ENCODE measurements at places on chromosomes 5 and 9. TPM values are rescaled to one million over a fixed set of nuclear protein-coding genes. Genes with fewer than 3 reads are reported as not detected.
A peak's percentile ranks its signal among the peaks of the same experiment; 100 is the strongest.

GRCh38 chr5:175680463-175680862 is 22.6 kb downstream of the HRH2 start:
- DNase-seq = no peak

GRCh38 chr9:129649726-129650679 is 8.1 kb upstream of the ASB6 start:
- no peak for DNase-seq

DNA sequence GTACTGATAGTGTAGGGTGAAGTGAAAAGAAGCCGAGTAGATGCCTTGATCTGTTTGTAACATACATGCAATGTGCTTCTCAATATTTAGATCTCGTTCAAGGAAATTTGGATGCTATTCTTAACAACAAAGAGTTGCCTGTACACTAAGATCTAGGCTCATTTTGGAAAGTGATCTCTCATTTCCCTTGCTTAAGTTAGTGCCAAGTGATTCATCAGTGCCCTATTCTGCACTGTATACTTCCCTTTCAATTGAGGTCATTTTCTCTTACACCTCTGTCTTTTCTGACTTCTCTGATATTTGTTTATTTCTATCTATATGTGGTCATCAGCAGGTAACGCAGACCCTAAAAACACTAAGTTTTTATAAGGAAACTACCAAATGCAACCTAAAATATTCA is 528.6 kb upstream of the PTPRD start:
- DNase-seq = no peak

DNA sequence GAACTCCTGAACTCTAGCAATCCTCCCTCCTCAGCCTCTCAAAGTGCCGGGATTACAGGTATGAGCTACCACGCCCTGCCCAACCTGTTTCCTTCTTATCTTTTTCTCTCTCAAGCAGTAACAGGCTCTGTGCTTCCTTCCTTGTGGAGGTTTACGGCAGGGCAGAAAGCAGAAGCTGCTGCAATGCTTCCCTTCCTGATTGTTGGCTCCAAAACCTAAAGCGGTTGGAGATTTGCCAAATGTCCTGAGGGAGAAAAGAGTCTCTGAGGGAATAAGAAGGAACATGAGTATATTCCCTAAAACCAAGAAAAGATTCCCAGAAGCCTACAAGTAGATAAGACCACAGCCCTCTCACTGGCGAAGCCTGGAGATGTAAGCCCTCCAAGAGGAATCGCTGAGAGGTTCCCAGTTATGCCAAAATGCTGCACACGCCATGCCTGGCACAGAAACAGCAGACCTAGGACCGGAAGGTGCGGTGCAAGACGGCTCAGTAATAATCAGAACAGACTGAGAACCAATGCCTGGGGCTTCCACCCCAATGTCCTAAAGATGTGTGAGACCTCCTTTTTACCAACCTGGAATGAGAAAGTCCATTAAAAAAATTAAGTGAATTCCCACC is 73.2 kb downstream of the APTX start:
- no peak for DNase-seq

- DNase-seq = peak; percentile 71
Measured at GRCh38 chr5:44691802-44692201, 116.9 kb upstream of the MRPS30 start.

The GRM6 gene
- total RNA-seq = not detected

- no peak for DNase-seq
Measured at GRCh38 chr9:121273064-121273775, 5.3 kb downstream of the GSN start.

The GALT gene
- total RNA-seq = 28.2 TPM

The TNFSF15 gene
- not detected for total RNA-seq

The ST8SIA4 gene
- not detected for total RNA-seq

- no peak for DNase-seq
Measured at GRCh38 chr5:180117000-180117725, 45.6 kb upstream of the RNF130 start.

- DNase-seq = no peak
Measured at GRCh38 chr9:120676767-120677402, 37.4 kb downstream of the MEGF9 start.

DNA sequence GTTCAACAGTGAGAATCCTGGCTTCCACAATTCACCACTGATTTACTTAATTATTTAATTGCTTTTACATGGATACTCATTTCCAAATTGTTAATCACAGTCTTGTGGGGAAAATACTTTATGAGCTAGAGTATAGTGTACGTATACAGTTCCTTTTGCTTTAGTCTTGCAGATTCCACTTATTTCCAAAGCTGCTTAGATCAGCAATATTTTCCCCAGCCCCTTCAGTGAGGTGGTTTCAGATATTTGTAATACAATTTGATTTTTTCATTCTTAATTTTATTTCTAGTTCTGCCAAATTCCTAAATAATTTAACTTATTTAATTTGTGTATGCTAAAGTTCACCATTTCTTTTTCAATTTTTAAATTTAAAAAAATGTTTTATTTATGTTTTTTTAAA is 40.3 kb upstream of the GABRA6 start:
- DNase-seq = no peak

GRCh38 chr5:130243641-130244040 is 339.4 kb downstream of the CHSY3 start:
- DNase-seq = no peak
